Spinal cord (tissue), 10 donors: ENCODE measurements at places on chromosomes 16 and 17. TPM values are rescaled to one million over a fixed set of nuclear protein-coding genes. Genes with fewer than 3 reads are reported as not detected.

PSMC3IP gene
- total RNA-seq = 10.0 TPM

CCL1 gene
- total RNA-seq = not detected

NXN gene
- 60.6 TPM for total RNA-seq

KRTAP4-6 gene
- total RNA-seq = not detected

HGS gene
- total RNA-seq = 37.9 TPM
